ENCODE measurements at places on chromosomes 4 and X. TPM values are rescaled to one million over a fixed set of nuclear protein-coding genes. Genes with fewer than 3 reads are reported as not detected.

- DNase-seq: peak; percentile 17
Observed at GRCh38 chrX:39907964-39908661, 189.6 kb downstream of the BCOR start.

- no peak for DNase-seq
Observed at GRCh38 chrX:24563291-24564010, 83.7 kb downstream of the PCYT1B start.

CTPS2 gene
- total RNA-seq: 7.5 TPM

SFRP2 gene
- not detected for total RNA-seq

EMCN gene
- not detected for total RNA-seq

SLC25A4 gene
- total RNA-seq: 11.6 TPM
